Activated CD8-positive, alpha-beta memory T cell treated with anti-CD3 and anti-CD28 coated beads for 1 hour (primary cell): ENCODE measurements at places on chromosomes 7 and 10.

DNA sequence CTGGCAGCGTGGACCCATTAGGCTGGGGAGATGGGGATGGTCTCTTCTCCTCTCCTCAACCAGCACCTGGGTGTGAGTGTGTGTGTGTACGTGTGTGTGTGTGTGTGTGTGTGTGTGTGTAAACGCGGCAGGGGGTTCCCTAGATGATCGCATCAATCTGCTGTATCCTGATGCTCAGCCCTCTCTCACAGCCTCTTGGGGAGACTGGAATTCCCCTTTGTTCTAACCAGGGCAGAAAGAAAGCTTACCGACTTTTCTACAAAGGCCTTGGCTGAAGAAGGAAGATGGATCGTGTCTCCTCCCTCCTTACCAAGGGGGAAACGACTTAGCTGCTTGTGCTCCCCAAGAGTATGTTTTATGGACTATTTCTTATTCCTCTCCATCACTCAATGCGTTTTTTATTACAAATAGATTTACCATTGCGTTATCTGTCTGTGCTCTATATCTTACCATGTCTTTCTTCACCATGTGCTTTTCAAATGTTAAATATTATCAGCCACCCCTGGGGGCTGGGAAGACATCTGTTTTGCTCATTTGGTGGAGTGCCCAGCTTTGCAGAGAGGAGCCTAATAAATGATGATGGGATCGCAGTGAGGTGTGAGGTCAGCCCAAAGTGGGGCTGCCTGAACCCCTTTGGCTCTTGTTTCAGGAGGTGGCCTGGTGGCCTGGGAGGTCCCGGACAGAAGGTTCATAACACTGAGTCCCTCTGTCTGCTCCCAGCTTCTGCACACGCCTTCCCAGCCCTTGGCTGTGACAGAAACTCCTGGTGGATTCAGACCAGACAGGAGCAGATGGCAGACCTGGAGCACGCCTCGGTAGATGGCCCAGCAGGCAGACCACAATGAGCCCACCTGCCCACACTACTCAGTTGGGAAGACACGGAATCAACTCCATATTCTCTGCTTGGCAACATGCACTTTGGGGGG is 262.0 kb downstream of the PRPF18 start:
- no peak for DNase-seq

GRCh38 chr10:59177031-59177797 is 771 bp downstream of the PHYHIPL start:
- DNase-seq, result no peak

DNA sequence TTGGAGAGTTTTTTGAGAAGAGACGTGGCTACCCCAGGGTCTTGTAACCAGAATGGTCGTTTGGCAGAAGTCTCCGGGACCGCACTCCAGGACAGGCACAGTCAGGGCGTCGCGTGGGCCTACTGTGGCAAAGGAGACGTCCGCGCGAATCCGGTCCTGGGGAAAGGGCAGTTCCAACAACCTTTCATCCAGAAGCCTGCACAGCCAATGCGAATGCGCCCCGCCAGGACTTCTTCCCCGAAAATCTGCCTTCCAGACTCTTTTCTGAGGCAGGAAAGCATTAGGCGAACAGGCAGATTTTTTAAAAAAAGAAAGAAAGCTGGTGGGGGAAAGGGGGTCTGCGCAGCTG is 2.0 kb downstream of the HPSE2 start:
- no peak for DNase-seq

GRCh38 chr10:63554657-63555056 is 33.5 kb downstream of the REEP3 start:
- DNase-seq, result peak; percentile 9
